ENCODE measurements at places on chromosomes 12 and 14. TPM values are rescaled to one million over a fixed set of nuclear protein-coding genes. Genes with fewer than 3 reads are reported as not detected.

- H3K27ac ChIP-seq, result no peak overlapping the region
- no peak for DNase-seq
- H3K4me3 ChIP-seq, result no peak overlapping the region
- no peaks in the 10 kb centered on the region for H3K27me3 ChIP-seq
These were observed 18.5 kb downstream of the BDKRB1 start for GRCh38 chr14:96274543-96274942.

- no peak for DNase-seq
- H3K36me3 ChIP-seq, result no peaks in the 10 kb centered on the region
- no peak overlapping the region for H3K27ac ChIP-seq
- H3K27me3 ChIP-seq, result no peaks in the 10 kb centered on the region
- no peaks in the 10 kb centered on the region for H3K4me1 ChIP-seq
These were observed 29.8 kb downstream of the GPRC5D start for GRCh38 chr12:12922191-12922616.

- no peak overlapping the region for H3K4me3 ChIP-seq
- no peak for DNase-seq
- H3K27me3 ChIP-seq, result peaks cover 2% of the 10 kb centered on the region
- H3K27ac ChIP-seq, result no peak overlapping the region
These were observed 422.5 kb downstream of the NRXN3 start for GRCh38 chr14:78592616-78593219.

The DAO gene
- total RNA-seq, result not detected
